Pulmonary artery endothelial cell (primary cell): ENCODE measurements at places on chromosomes 6 and 20. TPM values are rescaled to one million over a fixed set of nuclear protein-coding genes. Genes with fewer than 3 reads are reported as not detected.

GRCh38 chr20:51800872-51801121, 1.5 kb downstream of the SALL4 start:
- DNase-seq, result no peak

GRCh38 chr20:17457588-17458190, 73.5 kb downstream of the BFSP1 start:
- no peak for DNase-seq

The AMD1 gene
- 70.8 and 73.6 TPM in 2 replicates for total RNA-seq

DNA sequence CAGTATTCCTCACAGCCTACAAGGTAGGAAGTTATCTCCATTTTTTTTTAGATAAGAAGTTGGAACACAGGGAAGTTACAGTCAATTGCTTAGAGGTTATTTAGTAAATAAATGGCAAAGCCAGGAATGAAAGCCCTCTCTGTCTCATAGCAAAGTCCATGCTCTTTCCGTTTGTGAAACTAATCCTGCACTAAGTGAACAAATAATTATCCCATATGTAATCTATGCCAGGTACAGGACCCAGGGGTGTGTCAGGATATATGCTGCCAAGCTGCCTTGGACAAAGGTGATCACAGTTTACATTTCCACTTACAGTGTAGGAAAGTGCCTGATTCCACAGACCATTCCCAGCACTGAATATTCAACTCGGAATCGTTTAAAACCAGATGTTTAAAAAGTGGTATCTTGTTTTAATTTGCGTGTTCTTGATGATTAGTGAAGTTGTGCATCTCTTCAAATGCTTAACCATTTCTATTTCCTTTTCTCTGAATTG, 13.6 kb upstream of the GMDS start:
- no peak for DNase-seq

GRCh38 chr6:112938650-112939049, 591.5 kb downstream of the RFPL4B start:
- no peak for DNase-seq

DNA sequence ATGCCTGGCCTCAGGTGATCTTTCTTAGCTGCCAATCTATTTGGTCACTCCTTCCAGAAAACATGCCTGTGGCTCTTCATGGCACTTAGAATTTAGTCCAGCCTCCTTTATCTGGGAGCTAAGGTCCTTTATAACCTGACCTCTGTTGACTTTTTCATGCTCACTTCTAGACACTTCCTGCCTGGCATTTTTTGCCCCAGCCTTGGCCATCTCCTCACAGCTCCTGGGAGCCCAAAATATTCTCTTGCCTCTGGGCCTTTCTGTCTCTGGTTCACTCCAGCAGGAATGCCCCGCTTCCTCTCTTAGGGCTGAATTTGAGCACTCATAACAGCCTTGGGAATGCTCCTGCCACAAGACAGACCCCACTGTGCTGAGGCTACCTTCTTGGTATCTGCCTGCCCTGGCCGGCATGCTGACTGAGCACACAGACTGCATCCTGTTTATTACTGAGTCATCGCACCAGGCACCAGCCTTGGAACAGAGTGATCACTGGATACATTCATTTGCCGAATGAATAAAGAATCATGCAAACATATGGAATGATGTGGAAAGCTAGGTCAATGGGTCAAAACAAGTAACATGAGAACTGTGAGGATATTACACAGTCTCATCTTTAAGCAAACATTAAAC, 5.8 kb upstream of the EEF1E1 start:
- peak; percentile 87 for DNase-seq

DNA sequence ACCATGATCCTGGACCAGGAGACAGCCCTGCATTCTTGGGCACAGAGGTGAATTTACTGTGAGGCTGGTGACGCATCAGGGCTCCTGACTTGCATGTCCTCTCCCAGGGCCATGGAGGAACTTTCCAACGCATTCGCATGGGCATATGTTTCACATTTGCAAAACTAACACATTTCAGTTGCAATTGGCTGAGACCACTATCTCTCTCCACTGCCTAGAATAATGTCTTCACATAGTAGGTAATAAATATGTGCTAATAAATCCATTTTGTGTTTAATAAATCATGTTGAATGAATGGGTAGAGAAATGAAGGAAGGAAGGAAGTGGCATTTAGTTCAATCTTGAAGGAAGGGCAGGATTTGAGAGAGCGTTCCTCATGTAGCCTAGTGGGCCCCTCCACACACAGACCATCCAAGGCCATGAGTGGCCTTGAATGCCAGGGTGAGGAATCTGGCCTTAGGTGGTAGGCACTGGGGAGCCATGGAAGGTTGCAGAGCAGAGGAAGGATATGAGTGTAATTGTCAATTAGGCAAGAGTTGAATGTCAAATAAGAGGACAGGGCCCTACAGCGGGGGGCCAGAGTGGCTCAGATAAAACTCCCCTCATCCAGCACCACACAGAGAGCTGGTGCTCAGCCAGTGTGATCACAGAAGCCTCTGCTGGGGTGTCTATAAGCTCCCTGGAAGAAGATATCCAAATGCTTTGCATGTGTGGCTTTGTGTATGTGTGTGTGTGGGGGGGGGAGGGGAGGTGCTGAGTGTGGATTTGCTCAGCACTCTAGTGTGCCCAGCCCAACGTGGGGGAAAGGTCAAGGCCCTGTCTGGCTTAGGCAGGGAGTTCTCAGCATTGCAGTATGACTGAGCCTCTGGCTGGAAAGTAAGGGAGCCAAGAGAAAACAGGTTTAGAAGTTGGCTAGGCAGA, 30.9 kb upstream of the CCN5 start:
- DNase-seq, result no peak

The GPR63 gene
- under 0.01 and 0.11 TPM in 2 replicates for total RNA-seq

GRCh38 chr20:36322131-36322530, 16.0 kb downstream of the DLGAP4 start:
- DNase-seq, result no peak

The NTSR1 gene
- 1.8 and 2.2 TPM in 2 replicates for total RNA-seq

DNA sequence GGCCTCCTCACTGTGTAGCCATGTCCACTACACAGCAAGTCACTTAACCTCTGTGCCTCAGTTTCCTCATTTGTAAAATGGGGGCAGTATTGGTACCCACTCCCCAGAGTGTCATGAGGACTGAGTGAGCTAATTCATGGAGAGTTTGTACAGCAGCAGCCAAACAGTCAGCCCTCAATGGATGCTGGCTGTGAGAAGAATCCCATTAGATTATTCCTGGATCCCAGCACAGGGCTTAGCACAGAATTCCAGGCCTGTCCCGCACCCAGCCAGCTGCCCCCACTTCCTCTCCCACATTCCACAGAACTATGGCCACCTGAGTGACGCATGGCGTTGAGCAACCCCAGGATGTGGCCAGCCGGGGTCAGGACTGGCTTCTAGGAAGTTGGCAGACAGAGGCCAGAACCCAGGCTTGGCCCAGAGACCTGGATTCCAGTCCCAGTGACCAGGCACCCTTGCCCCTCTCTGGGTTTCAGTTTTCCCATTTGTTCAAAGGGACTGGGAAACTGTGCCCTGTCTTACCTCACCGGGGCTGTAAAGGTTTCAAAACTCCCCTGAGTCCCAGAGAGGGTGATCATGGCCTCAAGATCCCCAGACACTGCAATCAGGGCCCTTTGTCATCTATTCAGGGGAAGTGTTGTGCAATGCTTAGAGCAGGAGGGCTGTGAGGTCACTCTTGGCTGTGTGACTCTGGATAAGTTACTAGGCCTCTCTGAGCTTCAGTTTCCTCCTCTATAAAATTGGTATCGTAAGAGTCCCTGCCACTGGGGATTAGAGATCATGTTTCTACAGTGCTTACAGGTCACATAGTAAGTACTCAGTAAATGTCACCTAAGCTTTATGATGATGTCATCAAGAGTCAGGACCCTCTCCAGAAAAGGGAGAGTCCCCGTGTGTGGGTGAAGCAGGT, 3.0 kb upstream of the TGM2 start:
- peak; percentile 82 for DNase-seq

DNA sequence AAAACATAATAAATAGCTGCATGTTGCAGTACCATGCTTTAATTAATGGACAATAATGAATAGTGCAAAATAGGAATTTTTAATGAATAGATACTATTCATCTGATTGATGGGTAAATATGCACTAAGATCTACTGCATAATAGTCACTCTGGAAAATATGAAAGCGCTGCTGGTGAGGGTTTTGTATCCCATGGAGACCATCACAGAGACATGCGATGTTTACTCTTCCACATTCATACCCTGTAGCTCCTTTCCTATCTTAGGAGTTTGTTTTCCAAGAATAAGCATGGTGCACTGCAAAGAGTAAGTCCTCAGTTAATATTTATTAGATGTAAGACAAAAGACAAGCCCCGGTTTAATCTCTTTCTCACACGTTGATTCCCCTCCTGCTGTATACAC, 81.4 kb downstream of the NRSN1 start:
- DNase-seq, result no peak

DNA sequence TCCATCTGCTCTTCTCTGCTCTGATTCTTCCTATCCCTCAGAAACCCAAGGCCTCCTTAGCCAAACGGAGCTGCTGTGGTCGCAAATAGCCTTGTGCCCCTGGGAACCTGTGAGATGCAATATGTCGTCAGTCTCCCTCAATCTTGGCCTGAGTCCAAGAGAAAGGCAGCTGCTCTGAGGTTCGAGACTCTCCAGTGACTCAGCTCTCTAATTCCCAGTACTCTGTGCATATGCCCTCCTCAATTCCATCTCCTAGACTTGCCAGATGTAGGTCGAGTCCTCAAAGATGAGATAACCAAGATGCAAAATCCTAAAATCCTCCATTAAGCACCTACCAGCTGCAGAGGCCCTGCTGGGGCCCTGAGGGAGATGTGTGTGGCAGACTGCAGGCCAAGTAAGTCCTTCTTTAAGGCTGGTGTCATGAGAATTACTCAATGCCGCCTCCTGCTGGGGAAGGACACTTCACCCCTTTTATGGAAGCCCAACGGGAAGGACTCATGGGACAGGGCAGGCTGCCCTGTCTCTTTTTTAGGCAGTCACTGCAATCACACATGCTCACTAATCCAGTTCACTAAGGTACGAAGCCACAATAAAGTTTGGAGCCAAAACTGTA, 28.5 kb downstream of the C6orf15 start:
- DNase-seq, result no peak

DNA sequence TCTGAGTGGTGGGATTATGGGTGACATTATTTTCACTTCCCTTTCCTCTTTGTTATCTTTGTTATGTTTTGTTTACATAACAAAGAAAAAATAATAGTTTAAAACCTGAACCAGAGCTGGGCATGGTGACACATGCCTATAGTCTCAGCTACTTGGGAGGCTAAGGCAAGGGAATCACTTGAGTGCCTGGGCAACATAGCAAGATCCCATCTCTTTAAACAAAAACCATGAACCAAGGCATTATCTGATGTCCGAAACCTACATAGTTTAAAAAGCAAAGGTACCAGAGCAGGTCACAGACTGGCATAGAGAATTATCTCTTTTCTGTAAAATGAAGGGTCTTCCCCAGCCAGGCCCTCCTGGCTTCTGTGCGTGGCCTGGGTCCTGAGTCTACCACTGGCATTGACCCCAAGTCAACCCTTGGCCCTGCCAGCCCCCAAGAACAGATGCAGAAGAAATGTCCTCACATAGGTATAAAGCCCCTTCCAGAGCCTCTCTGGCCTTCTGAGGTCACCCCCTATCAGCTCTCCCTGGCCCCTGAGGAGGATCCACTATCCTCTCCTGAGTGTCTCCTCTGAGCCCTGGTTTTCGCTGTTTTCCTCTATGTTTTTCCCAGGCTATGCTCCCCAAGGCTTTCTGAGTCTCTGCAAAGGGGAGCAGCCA, 81.3 kb downstream of the TRERF1 start:
- DNase-seq, result no peak

The PREX1 gene
- total RNA-seq, result 105 and 115 TPM in 2 replicates

The TXLNB gene
- total RNA-seq, result 0.07 and 0.21 TPM in 2 replicates

The FGD2 gene
- total RNA-seq, result not detected in 2 replicates

DNA sequence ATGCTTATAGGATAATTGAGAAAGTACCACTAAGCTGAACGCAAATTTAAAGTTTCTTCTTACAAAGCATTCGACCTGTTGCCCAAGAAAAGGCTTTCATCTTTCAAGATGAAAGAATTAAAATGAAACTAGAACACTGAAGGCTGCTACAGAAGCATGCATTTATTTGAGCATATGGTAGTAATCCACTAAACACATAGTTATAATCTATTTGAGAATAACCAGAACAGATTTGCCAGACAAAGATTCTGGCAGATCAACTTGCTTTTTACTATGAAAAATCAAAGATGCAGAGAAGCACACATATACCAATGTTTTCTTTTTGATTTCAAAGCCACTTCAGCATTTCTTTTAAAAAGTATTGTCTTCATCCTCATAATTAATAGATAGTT, 412.2 kb downstream of the UTRN start:
- no peak for DNase-seq

GRCh38 chr20:56519551-56519950, 5.0 kb upstream of the FAM209A start:
- no peak for DNase-seq

DNA sequence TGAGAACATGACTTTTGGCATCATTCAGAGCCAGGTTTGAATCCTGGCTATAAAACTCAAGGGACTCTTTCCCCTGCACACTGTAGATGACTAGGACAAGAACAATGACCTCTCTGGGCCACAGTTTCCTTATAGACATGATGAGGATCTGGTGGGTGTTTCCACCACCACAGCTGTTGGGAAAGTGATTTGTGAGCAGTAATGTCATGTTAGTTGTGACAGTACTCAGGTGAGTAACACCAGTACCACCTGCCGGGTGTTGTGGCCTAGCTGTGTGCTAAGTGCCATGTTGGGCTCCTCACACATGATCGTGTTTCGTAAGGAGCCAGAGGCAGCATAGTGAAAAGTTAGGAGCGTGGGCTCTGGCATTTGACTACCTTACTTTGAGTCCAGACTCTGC, 24.1 kb downstream of the HM13 start:
- no peak for DNase-seq

The GRM1 gene
- under 0.01 TPM in 2 replicates for total RNA-seq

DNA sequence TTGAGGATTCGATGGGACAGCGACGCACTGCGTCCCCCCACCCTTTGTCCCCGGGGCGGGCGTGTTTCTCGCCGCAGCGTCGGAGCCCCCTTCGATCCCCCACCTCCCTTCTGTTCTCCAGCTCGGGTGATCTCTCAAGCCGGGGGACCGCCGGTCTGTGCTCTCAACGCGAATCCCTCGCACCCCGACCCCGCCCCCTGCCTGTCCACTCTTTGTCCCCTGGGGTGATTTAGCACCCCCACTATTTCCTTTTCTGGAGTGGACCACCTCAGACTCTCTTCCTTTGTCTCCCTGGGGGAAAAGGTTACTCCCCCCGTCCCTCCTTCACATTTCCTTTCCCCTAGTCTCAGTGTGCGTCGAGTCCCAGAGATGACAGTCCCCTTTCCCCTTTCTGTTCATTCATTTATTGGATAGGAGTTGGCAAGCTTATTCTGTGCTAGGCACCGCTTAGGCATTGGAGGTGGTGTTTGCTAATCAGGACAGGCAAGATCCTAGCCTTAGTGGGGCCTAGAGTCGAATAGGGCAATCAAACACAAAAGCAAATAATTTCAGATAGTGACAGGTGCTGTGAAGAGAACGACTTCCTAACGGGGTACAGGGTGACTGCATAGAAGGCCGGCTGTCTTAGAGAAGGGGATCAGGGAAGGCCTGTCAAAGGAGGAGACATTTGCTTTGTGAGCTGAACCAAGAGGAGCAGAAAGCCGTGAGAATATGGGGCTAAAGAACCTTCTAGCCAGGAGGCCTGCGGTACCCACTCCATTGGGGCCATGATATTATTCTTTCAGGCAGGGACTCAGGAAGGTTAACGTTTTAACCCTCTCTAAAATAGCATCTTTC, 741 bp downstream of the PTPN1 start:
- no peak for DNase-seq
